ENCODE measurements at places on chromosomes 5 and 9.
A peak's percentile ranks its signal among the peaks of the same experiment; 100 is the strongest.

DNA sequence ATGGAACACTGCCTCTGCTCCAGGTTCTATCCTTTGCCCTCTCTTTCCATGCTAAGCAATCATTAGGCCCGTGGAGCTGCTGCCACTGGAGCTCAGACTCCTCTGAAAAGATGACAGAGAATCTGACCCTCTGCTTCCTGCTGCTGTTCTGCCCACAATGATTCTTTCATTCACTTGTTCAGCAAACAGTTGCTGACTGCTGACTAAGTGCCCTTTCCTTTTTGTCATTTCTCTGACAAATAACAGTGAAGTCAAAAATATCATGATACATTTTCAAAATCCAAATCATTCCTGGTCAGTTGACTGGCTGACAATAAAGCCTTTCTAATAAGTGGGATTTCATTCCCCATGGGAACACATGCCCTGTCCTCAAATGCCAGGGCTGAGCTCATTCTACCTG is 110.1 kb downstream of the SIL1 start:
- DNase-seq = no peak

DNA sequence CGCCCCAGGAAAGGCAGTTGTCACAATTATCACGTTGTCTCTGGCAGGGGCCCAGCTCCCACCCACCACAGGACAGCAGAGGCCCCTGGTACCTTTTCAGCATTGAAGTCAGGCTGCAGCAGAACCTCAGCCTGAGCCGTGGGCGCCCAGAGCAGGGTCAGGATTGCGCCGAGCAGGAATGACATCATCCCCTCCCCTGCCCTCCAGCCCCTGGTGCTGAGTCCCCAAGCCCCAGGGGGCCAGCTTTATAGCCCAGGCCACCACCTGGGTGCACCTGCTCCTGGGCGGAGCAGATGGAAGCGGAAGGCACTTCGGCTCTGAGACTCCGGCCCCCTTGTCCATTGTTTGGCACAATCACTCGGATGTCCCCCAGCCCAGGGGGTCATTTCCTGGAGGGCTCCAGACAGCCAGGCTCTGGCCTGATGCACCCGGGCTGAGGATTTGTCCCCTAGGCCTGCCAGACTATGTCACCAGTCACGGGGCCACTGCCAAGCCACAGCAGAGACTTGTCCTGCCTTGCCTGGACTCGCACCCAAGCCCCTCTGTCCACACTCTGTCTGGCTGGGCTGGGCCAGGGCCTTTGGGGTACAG is at the start of gene LCN15:
LCN15 (minus strand) TSS at position 218 of the 591 bp plus-strand sequence; CDS start at position 188, 30 bp downstream.
- no peak for DNase-seq

DNA sequence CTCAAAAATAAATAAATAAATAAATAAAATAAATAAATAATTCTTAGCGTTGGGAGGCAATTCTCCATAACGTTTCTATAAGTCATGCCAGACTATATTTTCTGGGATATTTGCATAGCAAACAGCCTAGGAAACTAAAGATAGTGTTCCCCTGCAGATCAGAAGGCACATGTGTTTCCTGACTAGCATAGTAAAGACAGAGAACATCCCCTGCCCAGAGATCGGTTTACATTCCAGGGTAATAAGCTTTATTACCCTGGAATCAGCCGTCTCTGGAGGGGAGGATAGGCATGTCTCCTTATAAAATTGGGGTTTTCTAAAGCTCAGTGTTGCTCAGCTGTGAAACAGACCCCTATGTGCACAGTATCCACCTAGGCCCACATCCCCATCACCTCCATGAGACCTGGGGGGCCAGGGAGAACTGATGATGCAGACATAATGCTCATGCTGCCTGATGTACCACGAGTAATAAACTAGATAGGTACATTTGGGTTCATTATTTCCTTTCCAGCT is 36.9 kb upstream of the IFNK start:
- no peak for DNase-seq

GRCh38 chr5:134509308-134510040 is 16.0 kb upstream of the JADE2 start:
- DNase-seq = no peak

DNA sequence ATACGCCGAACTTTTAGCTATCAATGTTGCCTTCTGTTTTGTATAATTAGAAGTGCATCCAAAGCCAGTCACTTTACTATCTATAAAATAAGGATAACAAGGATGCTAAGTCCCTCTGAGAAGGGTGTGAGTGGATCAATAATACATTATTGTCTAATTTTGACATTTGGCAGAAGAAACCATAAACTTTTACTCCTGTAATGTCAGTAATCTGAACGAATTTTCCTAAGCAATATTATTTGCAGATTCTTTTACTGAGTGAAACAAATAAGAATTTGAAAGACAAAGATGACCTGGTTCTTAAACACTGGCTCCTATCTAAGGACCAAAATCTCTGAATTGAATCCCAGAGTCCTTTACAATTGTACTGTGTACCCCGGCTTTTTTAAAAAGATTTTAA is 126.6 kb upstream of the TMEM161B start:
- DNase-seq = no peak

GRCh38 chr9:16057541-16057940 is 504.7 kb downstream of the CCDC171 start:
- DNase-seq = no peak

DNA sequence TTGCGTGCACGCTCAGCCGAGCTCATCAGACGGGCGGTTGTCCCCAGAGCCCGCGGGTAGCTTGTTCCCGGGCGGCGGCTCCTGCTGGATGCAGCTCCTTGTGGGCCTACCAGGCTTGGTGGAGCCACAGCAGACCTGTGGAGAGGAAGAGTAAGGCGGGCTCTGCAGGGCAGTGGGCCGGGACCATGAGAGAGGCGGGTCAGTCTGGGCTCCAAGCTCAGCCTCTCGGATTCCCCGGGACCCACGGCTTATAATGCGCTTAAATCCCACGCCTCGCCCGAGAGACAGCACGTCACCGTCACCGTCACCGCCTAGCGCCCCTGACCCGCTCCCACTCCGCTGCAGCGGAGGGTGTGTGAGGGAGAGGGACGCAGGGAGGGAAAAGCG is 1.9 kb upstream of the ANKRD18A start:
- DNase-seq = no peak

DNA sequence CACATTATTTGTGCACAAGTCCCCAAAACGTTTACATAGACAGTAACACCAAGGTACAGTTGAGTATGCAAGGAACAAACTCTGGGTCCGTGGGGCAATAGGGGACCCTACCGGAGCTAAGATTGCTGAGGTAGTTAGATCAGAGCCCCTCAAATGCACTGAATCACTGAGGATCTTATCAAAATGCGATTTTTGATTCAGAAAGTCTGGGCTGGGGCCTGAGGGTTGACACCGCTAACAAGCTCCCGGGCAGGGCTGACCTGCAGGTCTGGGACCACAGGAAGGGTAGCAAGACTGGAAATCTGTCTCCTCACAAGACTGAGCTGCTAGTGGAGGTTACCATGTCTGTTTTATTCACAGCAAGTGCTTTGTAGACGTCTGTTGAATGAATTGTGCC is 1.8 kb upstream of the IL3 start:
- DNase-seq = no peak

DNA sequence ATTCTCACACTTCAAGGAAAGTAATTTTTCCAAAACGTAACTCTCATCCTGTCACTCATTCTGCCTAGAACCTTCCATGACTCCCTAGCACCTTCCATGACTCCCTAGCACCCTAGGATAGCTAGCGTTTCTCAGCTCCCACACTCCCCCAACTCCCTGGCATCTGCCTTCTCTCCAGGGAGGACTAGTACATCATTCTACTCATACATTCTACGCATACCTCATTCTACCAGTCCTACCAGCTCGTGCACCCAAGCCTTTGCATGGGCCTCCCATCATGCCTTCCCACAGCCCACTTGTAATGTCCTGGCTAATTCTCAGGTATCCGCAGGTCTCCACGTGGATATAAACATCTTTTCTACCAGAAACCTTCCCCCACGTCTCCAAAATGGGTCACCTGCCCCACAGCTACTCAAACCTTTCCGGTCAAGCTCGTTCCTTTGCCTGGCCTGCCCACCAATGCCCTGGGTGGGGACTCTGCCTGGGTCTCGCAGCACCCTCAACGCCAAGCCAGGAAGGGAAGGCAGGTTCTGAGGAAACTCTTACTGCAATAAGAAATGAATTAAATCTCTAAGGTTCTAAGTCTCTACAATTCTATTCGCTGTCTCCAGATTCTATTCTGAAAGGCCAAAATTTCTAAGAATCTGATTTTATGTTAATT is 930 bp downstream of the ANKS6 start:
- no peak for DNase-seq

DNA sequence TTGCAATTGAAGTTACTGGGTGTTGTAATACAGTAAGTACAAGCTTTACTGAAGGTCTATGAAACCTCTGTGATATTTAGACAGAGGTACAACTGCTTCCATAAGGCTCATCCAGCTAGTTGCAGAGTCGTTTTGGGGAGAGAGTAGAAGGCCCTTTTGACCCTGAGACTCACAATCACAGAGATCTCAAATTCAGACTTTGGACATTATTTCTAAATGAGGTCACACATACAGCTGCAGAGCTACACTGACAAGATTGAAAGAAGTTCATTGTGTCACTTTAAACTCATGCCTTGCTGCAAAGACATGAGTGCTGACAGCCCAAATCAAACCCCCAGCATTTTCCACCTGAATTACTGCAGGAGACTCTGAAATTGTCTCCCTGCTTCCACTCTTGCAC is 205.9 kb upstream of the TMEM161B start:
- DNase-seq = no peak

- no peak for DNase-seq
Observed at GRCh38 chr9:94081435-94081834, 2.8 kb upstream of the PTPDC1 start.

DNA sequence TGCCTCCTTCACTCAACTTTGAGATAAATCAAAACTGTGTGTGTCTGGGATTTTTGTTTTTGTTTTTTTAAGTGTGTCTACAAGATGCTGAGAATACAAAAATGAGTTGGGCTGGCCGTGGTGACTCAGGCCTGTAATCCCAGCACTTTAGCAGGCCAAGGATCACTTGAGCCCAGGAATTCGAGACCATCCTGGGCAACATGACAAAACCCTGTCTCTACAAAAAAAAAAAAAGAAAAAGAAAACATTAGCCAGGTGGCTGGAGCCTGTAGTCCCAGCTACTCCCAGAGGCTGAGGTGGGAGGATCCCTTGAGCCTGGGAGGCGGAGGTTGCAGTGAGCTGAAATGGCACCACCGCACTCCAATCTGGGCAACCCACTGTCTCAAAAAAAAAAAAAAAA is 21.0 kb downstream of the HNRNPK start:
- peak; percentile 76 for DNase-seq

- no peak for DNase-seq
Observed at GRCh38 chr5:146151970-146152369, 30.5 kb downstream of the LARS1 start.
